ENCODE measurements at places on chromosomes 1 and 21. TPM values are rescaled to one million over a fixed set of nuclear protein-coding genes. Genes with fewer than 3 reads are reported as not detected.

Gene LEFTY2
- total RNA-seq: 2.7 TPM

Gene LCE2C
- not detected for total RNA-seq

Gene SV2A
- total RNA-seq: 2.7 TPM

Gene CSF1
- total RNA-seq: 6.3 TPM

Gene GJB4
- total RNA-seq: not detected

Gene RBP7
- 5.7 TPM for total RNA-seq

Gene OR14I1
- not detected for total RNA-seq

Gene MROH9
- total RNA-seq: 0.09 TPM

Gene FCGR1A
- 1.4 TPM for total RNA-seq

GRCh38 chr1:74847715-74848114 is 114.8 kb downstream of the TYW3 start:
- H3K27me3 ChIP-seq: no peaks in the 10 kb centered on the region
- H3K4me3 ChIP-seq: no peak overlapping the region
- H3K4me1 ChIP-seq: no peaks in the 10 kb centered on the region
- no peak overlapping the region for H3K27ac ChIP-seq

- no peak overlapping the region for H3K27ac ChIP-seq
- no peaks in the 10 kb centered on the region for H3K36me3 ChIP-seq
Measured at GRCh38 chr1:40620150-40620549, 45.3 kb downstream of the RIMS3 start.

- no peaks in the 10 kb centered on the region for H3K36me3 ChIP-seq
- H3K27ac ChIP-seq: no peak overlapping the region
- no peak overlapping the region for H3K4me3 ChIP-seq
- no peak for DNase-seq
Measured at GRCh38 chr1:166079276-166079675, 87.5 kb downstream of the FAM78B start.

GRCh38 chr1:8384577-8384976 is 66.7 kb downstream of the SLC45A1 start:
- H3K36me3 ChIP-seq: peaks cover 26% of the 10 kb centered on the region
- H3K4me1 ChIP-seq: peaks cover 42% of the 10 kb centered on the region
- no peak overlapping the region for H3K27ac ChIP-seq
- DNase-seq: no peak
- no peaks in the 10 kb centered on the region for H3K27me3 ChIP-seq

GRCh38 chr1:62325081-62325480 is 5.8 kb upstream of the KANK4 start:
- no peak overlapping the region for H3K4me3 ChIP-seq
- DNase-seq: peak; percentile 53
- H3K27me3 ChIP-seq: no peaks in the 10 kb centered on the region

- no peak overlapping the region for H3K27ac ChIP-seq
- no peak overlapping the region for H3K4me3 ChIP-seq
- H3K4me1 ChIP-seq: no peaks in the 10 kb centered on the region
- peak; percentile 4 for DNase-seq
- H3K36me3 ChIP-seq: no peaks in the 10 kb centered on the region
- peaks cover 1% of the 10 kb centered on the region for H3K27me3 ChIP-seq
Measured at GRCh38 chr1:114803001-114803400, 22.5 kb upstream of the SIKE1 start.

- peaks cover 33% of the 10 kb centered on the region for H3K36me3 ChIP-seq
- H3K27ac ChIP-seq: no peak overlapping the region
- H3K4me3 ChIP-seq: no peak overlapping the region
Measured at GRCh38 chr1:46645815-46646214, 22.3 kb downstream of the ATPAF1 start.

DNA sequence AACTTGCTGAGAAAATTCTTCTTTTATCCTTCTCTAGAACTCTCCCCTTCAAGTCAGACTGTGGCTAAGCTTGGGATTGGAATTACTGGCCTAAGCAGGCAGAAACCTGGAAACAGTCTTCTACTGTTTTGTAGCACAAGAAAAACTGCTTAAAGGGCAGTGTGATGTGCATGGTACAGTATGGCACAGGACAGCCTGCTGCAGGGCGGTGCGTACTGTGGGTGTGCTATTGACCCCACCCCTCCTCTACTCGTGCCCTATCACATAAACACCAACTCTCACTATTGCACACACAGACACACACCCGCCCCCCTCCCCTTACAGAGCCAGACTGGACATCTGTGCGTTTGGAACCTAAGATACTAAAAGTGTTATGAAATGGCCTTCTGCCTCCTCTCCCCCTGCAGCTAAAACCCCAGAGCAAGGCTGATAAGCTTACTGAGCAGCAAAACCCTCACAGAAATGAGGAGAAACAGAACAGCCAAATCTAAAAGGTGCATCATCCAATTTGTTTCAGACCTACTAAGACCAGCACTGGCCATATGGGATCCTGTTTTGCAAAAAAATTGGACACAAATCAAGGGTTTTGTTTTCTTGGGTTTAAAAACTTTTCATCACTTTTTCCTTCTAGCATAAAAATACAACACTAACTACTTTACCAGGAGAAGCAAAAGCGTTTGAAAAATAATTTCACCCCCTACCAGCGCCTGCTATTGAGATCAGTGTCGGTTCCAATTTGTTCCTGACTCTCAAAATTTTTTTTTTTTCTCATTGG is 355.8 kb upstream of the LYPLAL1 start:
- no peak overlapping the region for H3K4me3 ChIP-seq
- H3K27me3 ChIP-seq: no peaks in the 10 kb centered on the region
- DNase-seq: peak; percentile 89

DNA sequence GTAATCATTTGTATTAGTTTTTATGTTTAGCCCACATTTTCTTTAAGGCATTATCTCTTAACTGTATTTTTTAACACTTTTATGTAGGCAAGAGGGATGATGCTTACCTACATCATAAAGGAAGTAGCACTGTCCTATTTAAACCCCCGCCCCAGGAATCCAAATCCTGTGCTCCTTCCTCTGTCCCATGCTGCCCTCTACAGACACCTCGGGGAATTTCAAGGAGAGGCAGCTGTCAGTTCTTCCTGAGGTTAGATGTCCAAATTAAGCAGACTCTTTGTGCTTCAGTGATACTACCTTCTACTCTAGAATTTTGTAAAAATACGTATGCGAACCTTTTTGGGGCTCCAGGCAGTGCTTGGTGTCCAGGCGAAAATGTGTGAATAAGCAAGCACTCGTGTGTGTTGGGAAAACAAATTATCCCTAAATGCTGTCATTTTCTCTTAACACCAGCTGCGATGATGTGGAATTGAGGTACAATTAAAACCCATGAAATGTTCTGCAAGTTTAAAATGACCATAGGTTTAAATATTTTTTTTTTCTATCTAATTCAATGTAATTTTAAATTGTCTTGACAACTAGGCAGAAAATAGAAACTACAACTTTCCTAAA is 19.2 kb downstream of the CRCT1 start:
- no peaks in the 10 kb centered on the region for H3K36me3 ChIP-seq
- no peak overlapping the region for H3K27ac ChIP-seq
- H3K4me3 ChIP-seq: no peak overlapping the region
- H3K4me1 ChIP-seq: no peaks in the 10 kb centered on the region
- DNase-seq: no peak

GRCh38 chr1:192386051-192386650 is 69.4 kb downstream of the RGS21 start:
- no peak overlapping the region for H3K27ac ChIP-seq
- H3K36me3 ChIP-seq: no peaks in the 10 kb centered on the region
- H3K4me1 ChIP-seq: no peaks in the 10 kb centered on the region
- H3K27me3 ChIP-seq: no peaks in the 10 kb centered on the region
- no peak overlapping the region for H3K4me3 ChIP-seq

DNA sequence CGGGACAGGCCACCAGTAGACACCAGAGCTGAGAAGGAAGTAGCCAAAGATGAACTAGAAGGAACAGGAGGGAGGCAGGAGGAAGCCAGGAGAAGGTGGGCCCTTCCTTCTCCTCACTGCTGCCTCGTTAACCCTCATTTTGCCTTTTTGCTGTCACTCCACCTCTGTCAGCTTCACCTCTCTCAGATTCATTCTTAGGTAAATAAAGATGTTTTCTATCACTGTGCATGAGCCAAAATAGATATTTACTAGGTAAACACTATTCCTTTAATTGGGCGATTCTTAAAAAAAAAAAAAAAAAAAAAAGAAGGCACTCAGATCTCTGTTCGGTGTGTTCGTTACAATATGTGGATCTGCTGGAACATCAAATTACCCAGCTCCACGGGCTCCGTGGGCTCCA is 112.3 kb downstream of the GLUL start:
- DNase-seq: no peak
- peak overlapping the region; percentile 17 for H3K27ac ChIP-seq
- H3K4me3 ChIP-seq: no peak overlapping the region
- no peaks in the 10 kb centered on the region for H3K36me3 ChIP-seq
- H3K27me3 ChIP-seq: no peaks in the 10 kb centered on the region

GRCh38 chr1:165539908-165540307 is 3.9 kb upstream of the LRRC52 start:
- H3K36me3 ChIP-seq: no peaks in the 10 kb centered on the region
- peaks cover 33% of the 10 kb centered on the region for H3K4me1 ChIP-seq
- H3K27ac ChIP-seq: peak overlapping the region; percentile 82
- H3K4me3 ChIP-seq: no peak overlapping the region
- peak; percentile 61 for DNase-seq

DNA sequence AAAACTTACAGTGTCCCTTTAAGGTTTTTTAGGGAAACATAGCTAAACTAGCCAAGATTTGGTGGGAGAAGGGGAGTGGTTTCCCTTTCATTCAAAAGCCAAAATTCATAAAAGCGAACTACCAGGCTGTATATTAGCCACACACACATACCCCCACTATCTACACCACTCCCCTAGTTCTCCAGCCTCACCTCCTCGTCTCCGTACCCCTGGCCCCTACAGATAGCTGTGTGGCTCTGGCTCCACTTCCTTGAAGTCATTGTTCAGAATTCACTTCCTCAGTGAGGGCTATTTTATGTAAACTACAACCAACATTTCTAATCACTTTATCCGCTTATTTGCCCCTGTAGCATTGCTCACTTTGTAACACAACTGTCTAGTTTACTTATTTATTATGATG is 5.3 kb upstream of the DPH5 start:
- H3K4me3 ChIP-seq: no peak overlapping the region
- no peaks in the 10 kb centered on the region for H3K36me3 ChIP-seq
- no peaks in the 10 kb centered on the region for H3K27me3 ChIP-seq
- no peak for DNase-seq

DNA sequence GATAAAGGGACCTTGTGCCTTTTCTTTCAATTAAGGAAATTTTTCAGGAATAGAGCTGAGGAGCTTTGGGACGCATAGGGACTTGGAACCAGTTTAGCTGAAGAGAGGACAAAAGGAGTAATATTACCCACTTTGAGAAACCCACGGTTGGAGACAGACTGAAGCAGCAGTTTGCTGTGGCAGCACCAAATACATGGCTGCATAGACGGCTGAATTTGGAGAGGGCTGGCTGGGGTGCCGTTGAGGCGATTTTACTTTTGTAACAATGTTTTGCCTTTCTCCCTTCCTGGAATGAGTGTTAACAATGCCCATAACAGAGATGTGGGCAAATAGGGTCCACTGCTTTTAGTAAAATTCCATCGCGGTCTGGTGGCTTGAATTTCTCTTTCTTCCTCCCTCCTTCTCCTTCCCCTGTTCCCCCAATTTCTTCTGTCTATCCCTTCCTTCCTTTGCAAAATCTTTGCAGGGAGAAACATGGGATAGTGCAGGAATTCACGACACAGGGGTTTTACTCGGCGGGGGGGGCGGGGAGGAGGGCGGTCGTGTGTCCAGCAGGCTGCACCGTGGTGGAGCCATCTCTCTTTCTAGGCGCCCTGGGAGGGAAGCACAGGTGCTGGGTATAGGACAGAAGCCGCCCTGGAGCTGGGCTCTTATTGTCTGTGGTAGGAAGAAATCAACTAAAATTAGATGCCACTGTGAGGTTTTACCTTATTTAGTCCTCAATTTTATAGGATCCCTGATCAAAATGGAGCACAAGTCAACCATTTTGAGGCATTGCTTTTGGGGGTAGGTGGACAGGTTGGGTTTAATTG is 6.8 kb downstream of the LHX4 start:
- H3K36me3 ChIP-seq: no peaks in the 10 kb centered on the region
- no peak overlapping the region for H3K27ac ChIP-seq
- H3K4me3 ChIP-seq: no peak overlapping the region
- peaks cover 90% of the 10 kb centered on the region for H3K27me3 ChIP-seq
- peaks cover 32% of the 10 kb centered on the region for H3K4me1 ChIP-seq
- DNase-seq: no peak

- no peak overlapping the region for H3K27ac ChIP-seq
- peaks cover 11% of the 10 kb centered on the region for H3K27me3 ChIP-seq
- no peaks in the 10 kb centered on the region for H3K36me3 ChIP-seq
- DNase-seq: no peak
Measured at GRCh38 chr1:223330466-223330865, 33.5 kb downstream of the SUSD4 start.

DNA sequence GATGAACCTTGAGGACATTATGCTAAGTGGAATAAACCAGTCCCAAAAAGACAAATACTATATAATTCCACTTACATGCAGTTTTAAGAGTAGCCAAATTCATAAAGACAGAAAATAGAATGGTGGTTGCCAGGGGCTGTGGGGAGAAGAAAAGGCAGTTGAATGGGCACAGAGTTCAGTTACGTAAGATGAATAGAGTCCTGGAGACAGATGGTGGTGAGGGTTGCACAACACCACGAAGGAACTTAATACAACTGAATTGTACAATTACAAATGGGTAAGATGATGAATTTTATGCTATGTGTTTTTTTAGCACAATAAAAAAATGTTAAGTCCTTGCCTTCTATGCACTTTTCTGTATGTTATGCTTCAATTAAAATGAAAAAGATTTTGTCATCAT is 66.6 kb downstream of the CD34 start:
- H3K4me3 ChIP-seq: no peak overlapping the region
- no peaks in the 10 kb centered on the region for H3K27me3 ChIP-seq
- peaks cover 2% of the 10 kb centered on the region for H3K36me3 ChIP-seq
- no peak for DNase-seq
- H3K4me1 ChIP-seq: peaks cover 6% of the 10 kb centered on the region
- H3K27ac ChIP-seq: no peak overlapping the region

DNA sequence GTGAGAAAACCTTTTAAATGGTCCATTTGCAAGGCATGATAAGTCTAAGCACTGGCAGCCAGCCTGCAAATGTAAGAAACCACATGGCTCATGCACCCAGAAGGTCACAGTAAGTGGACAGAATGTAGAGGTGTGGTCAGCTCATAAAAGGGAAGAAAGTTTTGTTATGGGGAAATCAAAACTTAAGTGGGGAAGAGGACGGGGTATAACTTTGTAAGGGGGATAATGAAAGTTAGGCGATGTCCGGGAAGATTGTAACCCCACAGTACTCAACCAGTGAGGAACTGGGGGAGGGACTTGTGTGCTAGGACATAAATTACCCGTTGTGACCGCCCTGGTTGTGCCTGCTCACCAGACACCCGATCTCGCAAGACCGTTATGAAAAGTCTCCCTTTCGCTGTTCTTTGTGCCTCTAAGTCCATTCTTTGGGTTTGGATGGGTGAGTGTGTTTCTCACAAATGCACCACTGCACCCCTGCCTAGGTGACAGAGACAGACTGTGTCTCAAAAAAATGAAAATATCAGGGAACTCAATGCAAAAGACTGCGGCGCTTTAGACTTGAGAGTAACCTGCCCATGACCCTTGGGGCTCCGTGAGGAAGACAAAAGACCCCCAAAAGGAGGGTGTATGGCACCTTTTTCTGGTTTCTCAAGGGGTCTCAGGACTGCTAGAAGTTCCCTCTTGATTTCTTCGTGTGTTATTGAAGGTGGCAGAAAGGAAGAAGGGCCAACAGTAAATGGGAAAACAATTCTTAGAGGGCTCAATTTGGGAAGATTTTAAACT is 28.6 kb upstream of the ZNF496 start:
- no peaks in the 10 kb centered on the region for H3K36me3 ChIP-seq
- H3K27me3 ChIP-seq: no peaks in the 10 kb centered on the region
- no peak overlapping the region for H3K4me3 ChIP-seq
- peak overlapping the region; percentile 89 for H3K27ac ChIP-seq
